ENCODE measurements at places on chromosomes 13 and 19. TPM values are rescaled to one million over a fixed set of nuclear protein-coding genes. Genes with fewer than 3 reads are reported as not detected.

DNA sequence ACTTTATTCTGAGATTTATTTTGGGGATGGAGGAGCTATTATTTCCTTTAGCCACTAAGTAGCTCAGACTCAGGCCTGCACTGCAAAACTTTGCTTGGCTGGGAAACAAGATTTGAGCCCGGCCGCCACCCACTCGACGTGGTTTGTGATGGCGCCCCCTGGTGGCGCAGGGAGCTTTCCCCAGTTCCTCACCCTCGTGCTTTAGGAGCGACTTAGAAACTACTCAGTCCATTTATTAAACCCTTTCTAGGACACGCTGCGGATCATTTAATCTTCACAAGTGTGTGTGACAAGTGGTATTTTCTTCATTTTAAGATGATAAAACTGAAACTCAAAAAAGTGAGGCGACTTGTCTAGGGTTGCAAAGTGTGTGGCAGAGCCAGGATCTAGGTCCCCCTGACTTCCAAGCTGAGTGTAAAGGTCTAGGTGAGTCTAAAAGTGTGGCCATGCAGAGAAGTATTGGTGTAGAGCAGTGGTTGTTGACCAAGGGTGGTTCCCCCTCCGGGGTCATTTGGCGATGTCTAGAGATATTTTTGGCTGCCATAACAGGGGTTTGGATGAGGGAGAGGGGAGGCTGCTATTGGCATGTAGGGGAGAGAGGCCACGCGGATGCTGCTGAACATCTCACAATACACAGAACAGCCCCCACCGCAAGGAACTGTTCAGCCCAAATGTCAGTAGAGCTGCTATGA, 2.2 kb downstream of the CXCL17 start:
- no peak for DNase-seq

DNA sequence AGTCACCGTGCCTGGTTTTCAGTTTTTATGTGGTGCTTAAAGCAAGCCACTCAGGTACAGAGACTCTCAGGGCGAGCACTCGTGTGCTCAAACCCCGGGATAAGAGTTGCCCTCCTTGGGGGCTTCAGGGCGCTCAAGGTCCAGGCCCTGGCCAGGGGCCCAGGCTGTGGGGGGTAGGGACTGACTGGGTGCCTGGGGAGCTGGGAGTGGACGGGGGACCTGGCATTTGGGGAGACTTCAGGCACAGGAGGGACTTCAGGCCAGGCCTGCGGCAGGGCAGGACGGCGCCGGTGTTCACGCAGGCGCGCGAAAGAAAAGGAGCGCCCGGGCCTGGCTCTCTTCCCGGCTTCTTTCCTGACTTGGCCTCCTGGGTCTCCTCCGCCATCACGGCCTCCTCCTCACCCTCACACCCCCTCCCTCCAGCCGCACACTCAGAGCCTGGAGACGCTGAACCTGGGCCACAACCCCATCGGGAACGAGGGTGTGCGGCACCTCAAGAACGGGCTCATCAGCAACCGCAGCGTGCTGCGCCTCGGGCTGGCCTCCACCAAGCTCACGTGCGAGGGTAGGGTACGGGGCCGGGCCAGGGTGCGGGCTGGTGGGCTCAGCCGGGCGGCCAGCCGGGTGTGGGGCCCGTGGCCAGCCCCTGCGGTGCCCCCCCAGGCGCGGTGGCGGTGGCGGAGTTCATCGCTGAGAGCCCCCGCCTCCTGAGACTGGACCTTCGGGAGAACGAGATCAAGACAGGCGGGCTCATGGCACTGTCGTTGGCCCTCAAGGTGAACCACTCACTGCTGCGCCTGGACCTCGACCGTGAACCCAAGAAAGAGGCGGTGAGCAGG, 16.1 kb downstream of the NKPD1 start:
- no peak for DNase-seq

- no peak for DNase-seq
These were observed 4.4 kb downstream of the ATP12A start for GRCh38 chr13:24684600-24684998.

GRCh38 chr13:30871588-30872275, 34.3 kb upstream of the MEDAG start:
- no peak for DNase-seq

DNA sequence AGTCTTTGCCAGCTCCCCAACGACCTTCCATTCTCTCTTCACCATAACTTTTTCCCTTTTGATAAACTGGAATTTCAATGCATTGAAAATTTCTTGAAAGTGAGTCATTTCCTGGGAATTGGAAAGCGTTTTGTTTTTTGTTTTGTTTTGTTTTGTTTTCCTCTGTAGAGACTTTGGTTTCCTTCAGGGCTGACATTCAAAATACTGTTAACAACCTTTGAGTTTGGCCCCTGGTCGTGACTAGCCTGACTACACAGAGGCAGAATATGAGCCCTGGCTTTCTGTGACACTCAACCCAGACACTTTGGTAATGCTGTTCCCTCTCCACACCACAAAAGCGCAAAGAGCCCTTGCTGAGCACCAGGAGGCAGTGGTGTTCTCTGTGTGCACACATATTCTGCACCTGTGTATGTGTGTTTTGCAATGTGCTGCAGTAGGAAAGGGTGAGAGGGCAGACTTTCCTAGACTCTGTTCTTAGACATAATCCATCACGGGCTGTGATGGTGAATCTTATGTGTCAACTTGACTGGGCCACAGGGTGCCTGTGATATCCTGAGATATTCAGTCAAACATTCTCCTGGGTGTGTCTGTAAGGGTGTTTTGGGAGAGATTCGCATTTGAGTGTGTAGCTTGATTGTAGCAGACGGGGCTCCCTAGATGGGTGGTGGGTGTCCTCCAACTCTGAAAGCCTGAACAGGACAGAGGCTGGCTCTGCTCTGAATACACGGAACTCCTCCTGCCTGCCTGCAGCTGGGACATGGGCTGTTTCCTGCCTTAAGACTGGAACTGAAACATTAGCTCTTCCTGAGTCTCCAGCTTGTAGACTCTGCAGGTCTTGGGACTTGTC, 29.5 kb upstream of the ANKRD10 start:
- DNase-seq, result no peak

DNA sequence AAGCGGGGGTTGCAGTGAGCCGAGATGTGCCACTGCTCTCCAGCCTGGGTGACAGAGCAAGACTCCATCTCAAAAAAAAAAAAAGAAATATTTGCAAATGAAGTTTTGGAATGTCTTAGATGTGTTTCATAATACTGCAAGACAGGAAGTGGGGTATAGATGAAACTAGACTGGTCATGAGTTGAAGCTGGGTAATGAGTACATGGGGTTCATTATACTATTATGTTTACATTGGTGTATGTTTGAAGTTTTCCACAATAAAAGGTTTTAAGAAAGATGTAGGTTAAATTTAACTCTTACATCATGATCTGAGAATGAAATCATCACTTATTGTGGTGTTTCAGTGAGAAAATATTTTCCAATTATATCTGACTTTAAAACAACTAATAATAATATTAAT, 19.0 kb downstream of the FNDC3A start:
- no peak for DNase-seq

GRCh38 chr19:36212895-36213294, 1.6 kb downstream of the ZNF565 start:
- no peak for DNase-seq

The NLRP12 gene
- total RNA-seq, result not detected

The DAND5 gene
- 0.57 TPM for total RNA-seq

Data from chondrocyte (in vitro differentiated cells).